ENCODE measurements at places on chromosomes 1 and 21. TPM values are rescaled to one million over a fixed set of nuclear protein-coding genes. Genes with fewer than 3 reads are reported as not detected.

OR2L5 gene
- not detected for total RNA-seq

PTPRC gene
- not detected for total RNA-seq

STYXL2 gene
- total RNA-seq, result not detected

ANGPTL3 gene
- total RNA-seq, result 0.51 TPM

FMO5 gene
- total RNA-seq, result 48.2 TPM

VSIG8 gene
- not detected for total RNA-seq

ST6GALNAC3 gene
- not detected for total RNA-seq

GBP7 gene
- total RNA-seq, result not detected

VWA5B1 gene
- not detected for total RNA-seq

RUNX3 gene
- total RNA-seq, result not detected

SH2D1B gene
- not detected for total RNA-seq

GNB1 gene
- 66.2 TPM for total RNA-seq

HEYL gene
- not detected for total RNA-seq

TIE1 gene
- 0.84 TPM for total RNA-seq

ARHGAP30 gene
- 0.20 TPM for total RNA-seq

RGS16 gene
- total RNA-seq, result not detected

FCAMR gene
- not detected for total RNA-seq

AMY2A gene
- total RNA-seq, result not detected

TSPEAR gene
- total RNA-seq, result 0.07 TPM

SETSIP gene
- total RNA-seq, result not detected

CYP4Z1 gene
- total RNA-seq, result not detected

PPM1J gene
- 0.07 TPM for total RNA-seq

NPPB gene
- not detected for total RNA-seq

Data from HepG2 (cell line).